Nucleus accumbens (tissue), 56 donors: ENCODE measurements at places on chromosomes 5 and 9.

DNA sequence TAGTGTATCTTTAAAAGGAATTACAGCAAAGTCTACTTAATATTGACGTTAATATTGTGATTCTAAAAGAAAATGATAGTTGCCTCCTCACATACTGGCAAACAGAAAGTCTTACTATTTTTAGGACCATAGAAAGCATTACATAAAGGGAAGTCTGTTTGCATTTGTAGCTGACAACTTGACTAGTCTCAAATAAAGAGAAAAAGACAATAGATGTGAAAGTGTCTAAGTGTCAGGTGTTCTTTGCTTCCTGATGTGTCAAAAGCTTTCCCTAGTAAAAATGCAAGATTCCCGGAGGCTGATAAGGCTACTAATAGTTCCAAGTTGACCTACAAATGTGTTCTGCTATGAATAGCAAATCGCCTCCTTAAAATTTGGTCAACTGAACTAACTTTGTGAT lies 259.7 kb downstream of the CDH10 start:
- DNase-seq: no peak

DNA sequence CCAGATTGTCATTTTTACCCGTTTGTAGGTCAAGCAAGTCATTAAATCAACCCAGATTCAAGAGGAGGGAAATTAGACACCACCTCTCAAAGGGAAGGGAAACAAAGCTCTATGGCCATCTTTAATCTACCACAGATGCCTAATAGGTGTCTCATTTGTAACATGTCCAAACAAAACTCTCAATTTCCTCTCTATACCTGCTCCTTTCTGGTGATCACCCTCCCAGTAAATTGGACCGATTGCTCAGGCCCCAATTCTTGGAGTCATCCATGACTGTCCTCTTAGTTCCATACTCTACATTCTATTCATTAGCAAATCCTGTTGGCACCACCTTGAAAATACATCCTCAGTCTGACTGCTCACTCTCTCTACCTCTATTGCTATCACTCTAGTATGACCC lies 22.1 kb upstream of the UGCG start:
- DNase-seq: no peak

DNA sequence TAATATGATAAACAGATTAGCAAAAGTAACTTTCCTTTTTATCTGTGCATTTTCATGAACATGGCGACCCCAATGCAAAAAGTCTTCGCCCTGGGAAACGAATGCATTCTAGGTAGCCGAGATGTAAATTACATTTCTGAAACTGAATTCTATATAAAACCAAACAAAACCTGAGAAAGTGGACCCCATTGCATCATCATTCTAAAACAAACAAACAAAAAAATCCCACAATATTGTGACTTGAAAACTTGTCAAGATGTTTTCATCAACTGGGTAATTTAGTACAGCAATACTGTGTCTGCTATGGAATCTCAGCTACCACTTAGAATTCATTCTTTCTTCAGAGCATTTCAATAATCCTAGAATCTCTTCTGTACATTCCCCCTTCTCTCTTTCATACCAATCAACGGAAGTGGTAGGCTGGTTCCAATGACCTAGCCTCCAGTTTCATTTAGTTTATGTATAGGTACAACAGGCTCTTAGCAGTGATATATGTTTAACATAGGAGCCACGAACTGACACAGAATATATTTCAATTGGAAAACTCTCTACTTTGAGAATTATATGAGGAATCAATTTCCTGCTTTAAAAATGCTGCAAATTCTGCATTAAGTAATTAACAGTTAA lies 85.6 kb downstream of the FBXW11 start:
- no peak for DNase-seq

- no peak for DNase-seq
Measured at GRCh38 chr5:39547553-39548154, 122.9 kb upstream of the DAB2 start.

- DNase-seq: no peak
Measured at GRCh38 chr5:15371184-15371583, 128.8 kb upstream of the FBXL7 start.

GRCh38 chr9:127368852-127369402 lies 28.0 kb upstream of the SLC2A8 start:
- no peak for DNase-seq

GRCh38 chr9:119298076-119298853 lies 71.0 kb downstream of the BRINP1 start:
- no peak for DNase-seq

DNA sequence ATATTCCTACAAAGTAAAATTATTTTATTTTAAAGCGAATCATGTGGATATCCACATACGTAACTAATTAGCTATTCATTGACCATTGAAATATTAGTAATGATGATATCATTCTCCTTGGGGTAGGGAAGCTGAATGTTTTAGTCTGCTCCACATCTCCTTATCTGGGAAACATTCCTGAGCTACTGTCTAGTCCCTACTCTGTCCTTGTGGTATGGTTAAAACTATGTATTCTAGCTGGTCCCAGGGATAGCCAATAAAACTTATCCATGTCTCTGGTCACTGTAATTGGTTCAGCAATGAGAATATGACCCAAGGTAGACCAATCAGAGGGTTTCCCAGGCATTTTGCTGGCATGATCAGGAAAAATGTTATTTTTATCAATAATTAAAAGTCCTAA lies 76.0 kb upstream of the DAP start:
- no peak for DNase-seq

- no peak for DNase-seq
Measured at GRCh38 chr5:132424167-132424880, 54.8 kb downstream of the SLC22A5 start.

DNA sequence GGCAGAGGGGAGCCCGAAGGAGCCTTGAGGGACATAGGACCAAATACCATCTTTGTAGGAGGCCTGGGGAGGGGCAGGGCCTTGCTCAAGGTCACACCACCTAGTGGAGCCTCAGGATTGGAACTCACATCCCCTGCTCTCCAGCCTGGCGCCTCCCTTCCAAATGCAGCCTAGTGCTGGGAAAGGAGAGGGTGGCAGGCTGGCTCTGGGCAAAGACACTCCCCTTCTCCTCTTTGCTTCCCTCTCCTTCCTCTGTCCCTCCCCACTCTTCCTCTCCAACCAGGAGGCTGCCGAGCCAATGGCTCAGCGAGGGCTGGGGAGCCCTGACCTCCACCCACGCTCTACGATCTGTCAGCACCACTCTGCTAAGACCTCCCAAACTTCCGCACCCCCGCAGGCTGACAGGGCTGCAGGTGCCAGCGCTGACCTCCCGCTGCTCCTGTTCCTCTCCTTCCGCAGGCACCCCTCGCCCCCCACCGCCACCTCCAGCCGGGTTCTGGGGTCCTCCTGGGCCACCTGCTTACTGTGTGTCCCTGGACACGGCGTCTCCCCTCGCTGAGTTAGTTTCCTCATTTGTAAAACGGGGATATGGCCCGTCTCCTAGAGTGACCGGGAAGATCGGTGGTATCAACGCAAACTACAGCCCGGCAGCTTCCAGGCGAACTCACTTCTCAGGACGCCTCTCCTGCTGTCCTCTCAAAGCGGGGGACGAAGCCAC lies 52.9 kb downstream of the C9orf50 start:
- no peak for DNase-seq

DNA sequence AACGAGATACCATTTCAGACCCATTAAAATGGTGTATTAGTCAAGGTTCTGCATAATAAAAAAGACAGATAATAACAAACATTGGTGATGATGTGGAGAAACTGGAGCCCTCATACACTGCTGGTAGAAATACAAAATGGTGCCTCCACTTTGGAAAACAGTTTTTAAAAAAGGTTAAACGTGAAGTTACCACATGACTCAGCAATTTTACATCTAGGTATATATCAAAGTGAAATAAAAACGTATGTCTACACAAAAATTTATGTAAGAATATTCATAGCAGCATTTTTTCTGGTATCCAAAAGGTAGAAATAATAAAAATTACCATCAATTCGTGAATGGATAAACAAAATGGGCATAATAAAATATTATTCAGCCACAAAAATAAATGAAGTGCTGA lies 519.8 kb downstream of the TLE4 start:
- DNase-seq: no peak

GRCh38 chr9:81885602-81886001 lies 42.6 kb upstream of the SPATA31D4 start:
- DNase-seq: no peak

DNA sequence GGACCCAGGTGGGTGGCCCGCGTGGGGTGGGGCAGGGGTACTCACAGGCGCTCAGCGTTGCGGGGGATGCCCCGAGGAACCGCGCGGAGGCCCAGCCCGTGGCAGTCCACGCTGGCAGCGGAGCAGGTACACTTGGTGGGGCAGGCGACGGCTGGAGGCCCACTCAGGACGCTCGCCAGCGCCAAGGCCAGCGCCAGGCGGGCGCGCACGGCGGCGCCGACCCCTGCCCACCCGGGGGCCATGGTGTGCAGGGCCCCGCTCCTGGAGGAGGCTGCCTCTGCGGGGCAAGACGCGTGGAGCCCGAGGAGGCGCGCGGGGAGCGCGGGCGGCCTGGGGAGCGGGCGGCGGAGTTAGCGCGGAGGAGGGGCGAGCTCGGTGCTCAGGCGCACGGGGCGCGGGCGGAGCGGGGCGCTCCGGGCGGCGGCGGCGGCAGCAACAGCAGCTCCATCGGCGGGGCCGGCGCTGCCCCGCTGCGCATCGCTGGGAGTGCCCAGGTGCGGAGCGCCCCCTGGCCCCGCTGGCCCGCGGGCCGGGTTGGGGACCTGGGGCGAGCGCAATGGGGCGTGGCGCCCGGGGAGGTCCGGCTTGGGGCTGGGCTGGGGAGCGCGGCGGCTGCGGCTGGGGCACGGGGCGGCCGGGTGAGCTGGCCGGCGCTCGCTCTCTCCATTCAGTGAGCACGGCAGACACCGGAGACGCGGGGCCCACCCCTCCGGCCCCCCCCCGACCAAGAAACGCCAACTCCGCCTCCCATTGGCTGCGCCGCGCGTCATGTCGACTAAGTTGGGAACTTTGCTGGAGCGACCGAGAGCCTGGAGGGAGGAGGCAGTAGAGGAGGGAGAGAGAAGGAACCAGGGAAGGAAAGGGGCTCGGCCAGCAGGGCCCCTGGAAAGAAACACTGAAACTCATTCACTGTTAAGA lies at the start of gene SLIT3:
TSS of gene SLIT3 (minus strand) at position 672 of the 918 bp plus-strand sequence. CDS start at position 242, 430 bp downstream.
- DNase-seq: peak; percentile 40

DNA sequence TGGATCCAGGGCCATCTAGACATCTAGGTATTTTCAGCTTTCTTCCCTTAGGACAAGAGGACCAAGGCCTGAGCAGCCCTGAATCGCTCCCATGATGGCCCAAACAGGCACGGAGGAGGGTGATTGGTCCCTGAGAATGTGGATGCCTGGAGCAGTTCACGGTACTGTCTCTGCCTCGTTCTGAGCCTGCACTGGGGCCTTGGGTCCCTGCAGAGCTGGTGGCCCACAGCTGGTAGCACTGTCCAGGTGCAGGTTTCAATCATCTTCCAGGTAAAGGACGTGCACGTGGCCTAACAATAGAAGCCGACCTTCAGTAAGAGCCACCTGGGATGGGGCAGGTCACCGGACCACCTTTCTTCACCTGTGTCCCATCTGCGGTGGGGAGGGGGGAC lies 19.4 kb upstream of the FCN1 start:
- DNase-seq: no peak

GRCh38 chr9:86424251-86424891 lies 70.2 kb upstream of the TUT7 start:
- no peak for DNase-seq

DNA sequence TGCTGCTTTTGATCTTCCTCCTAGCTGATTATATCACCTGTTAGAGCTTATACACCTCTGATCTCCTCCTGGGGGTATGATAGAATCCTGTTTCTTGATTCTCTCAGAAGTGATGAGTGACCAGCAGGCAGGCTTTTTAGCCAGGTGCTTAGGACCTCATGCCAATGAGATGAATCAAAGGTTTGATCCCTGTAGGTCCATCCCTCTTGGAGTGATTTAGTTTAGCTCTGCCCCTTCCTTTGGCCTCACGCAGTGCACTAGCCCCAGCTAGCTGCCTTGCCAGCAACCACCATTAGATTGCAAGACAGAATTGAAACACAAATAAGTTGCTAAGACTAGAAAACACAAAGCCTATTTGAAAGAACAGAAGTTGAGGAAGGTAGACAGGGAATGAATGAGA lies 84.4 kb downstream of the ZSWIM6 start:
- DNase-seq: no peak

DNA sequence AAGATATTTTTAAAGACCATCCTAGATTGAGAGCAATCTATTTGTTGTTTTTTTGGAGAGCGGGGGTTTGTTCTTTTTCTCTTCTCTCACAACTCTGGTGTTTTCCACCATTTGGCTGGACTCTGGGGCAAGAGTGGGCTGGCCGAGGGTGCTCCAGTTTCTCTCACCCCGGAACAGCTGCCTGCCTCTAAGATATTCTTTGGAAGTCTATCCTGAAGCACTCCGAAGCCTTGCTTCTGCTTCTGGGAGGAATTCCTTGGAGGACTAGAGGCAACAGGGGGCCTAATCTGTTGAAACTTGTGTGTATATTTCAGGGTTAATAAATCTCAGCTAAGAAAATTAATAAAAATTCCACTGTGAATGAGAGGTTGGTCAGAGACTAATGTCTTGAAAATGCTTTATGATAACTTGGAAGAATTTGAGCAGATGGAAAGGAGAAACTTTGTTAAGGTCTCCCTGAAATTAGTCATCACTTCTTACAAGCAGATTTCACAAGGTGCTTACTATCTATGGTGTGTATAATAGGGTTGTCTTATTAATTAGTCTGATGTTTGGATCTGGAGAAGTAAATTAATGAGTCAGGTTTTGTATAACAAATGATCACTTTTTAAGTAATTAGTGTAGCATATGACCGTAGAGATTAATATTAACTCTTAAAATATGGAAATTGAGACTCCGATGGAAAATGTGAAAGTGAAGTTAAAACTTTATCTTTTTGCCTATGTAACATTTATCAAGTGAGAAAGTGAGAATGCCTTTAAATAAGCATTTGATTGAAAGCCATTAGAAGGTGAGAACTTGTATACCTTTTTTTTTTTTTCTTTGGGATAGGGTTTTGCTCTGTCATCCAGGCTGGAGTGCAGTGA lies 4.0 kb downstream of the MAN2A1 start:
- no peak for DNase-seq

GRCh38 chr5:27491047-27491446 lies 452.7 kb upstream of the CDH9 start:
- no peak for DNase-seq

- DNase-seq: no peak
Measured at GRCh38 chr5:10528056-10528816, 35.6 kb upstream of the ANKRD33B start.

- DNase-seq: no peak
Measured at GRCh38 chr9:85727500-85727899, 14.3 kb downstream of the AGTPBP1 start.

DNA sequence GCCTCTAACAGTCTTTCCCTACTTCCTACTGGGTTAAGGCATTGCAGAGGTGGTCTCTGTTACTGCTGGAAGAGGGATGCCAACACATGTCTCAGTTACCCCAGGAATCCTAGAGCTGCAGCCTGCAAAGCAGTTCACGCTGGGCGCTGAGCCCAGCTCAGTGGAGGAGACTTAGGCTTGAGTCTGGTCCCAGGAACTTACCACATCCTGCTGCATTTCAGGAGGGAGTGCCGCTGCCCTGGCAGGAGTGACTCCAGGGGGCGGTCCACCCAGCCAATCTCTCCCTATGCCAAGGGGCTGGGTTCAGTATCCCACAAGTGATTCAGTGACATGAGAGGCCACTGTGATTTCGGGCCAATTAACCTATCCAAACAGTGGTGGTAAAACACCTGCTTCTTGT lies 7.6 kb downstream of the TTC16 start:
- DNase-seq: no peak
